ENCODE measurements at places on chromosomes 2 and 18. TPM values are rescaled to one million over a fixed set of nuclear protein-coding genes. Genes with fewer than 3 reads are reported as not detected.
A peak's percentile ranks its signal among the peaks of the same experiment; 100 is the strongest.

Gene TUBA3E
- total RNA-seq = not detected

DNA sequence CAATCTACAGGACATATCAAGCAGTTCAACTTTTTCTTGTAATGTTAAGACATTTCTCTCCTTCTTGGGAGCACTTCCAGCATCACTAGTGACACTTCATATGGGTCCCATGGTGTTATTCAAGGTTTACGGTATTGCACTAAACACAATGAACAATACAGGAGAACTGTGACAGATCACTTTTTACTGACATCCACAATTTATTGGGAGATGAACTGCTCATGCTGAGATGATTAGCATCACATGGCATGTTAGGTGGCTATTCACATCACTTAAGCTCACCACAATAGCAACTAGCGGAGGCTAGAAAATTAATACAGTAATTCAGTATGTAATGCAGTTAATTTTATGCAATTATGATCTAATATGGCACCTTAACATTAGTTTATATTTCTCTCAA is 264.4 kb downstream of the ERBB4 start:
- no peak for DNase-seq

DNA sequence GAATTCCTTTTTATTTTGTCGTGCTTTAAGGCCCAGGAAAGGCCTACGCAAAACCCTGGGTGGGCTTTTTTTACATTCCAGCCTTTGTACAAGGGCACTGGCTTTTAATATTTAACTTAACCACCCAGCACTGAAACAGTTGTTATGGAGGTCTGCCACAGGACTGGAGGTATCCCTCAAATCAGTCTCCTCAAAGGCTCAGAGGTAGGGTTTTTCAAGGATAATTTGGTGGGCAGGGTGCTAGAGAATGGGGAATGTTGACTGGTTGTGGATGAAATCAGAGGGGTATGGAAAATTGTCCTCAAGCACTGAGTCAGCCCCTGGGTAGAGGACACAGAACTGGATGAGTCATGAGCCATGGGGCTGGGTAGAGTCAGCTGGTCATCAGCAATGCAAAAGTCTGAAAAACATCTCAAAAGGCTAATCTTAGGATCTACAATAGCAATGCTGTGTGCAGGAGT is 443.1 kb downstream of the THSD7B start:
- DNase-seq = no peak

Gene BCL11A
- 0.04 TPM for total RNA-seq

- DNase-seq = no peak
Observed at GRCh38 chr18:46696268-46696667, 39.2 kb upstream of the LOXHD1 start.

Gene ROCK1
- total RNA-seq = 67.2 TPM

Gene ASIC4
- total RNA-seq = not detected

DNA sequence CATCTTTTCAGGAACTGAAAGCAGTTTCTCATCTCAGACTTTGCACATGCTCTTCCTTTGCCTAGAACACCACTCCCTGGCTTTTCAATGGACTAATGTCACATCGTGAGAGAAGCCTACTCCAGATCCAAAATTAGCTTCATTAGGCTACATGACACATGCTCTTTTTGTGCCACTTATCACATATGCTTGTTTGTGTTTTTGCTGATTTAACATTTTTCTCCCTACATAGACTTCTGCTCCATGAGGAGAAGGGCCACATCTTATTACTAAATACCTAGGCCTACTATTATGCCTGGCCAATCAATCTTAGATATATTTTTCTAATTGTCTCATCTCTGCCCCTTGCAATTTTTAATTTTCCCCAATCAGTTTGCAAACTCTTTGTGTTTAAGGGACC is 186.4 kb upstream of the LHCGR start:
- no peak for DNase-seq

Gene IL1R2
- 0.50 TPM for total RNA-seq

Gene GNAL
- 0.27 TPM for total RNA-seq

DNA sequence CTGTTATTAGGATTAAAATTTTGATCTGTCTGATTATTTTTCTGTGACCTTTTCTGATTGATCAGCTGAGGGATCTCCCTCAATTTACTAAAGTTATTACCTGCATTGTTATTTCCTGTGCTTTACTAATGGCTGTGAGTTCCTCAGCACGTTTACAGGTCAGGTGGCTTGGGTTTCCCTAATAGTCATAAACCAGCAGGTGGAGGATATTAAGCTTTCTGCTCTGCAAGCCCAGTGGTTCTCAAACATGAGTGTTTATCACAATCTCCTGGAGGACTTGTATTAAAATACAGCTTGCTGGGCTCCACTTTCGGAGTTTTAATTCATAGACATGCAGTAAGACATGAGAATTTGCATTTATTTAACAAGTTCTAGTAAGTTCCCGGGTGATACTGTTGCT is 22.4 kb upstream of the UGP2 start:
- DNase-seq = no peak

Gene ERICH2
- total RNA-seq = not detected

GRCh38 chr18:41940506-41941215 is 14.4 kb upstream of the PIK3C3 start:
- no peak for DNase-seq

DNA sequence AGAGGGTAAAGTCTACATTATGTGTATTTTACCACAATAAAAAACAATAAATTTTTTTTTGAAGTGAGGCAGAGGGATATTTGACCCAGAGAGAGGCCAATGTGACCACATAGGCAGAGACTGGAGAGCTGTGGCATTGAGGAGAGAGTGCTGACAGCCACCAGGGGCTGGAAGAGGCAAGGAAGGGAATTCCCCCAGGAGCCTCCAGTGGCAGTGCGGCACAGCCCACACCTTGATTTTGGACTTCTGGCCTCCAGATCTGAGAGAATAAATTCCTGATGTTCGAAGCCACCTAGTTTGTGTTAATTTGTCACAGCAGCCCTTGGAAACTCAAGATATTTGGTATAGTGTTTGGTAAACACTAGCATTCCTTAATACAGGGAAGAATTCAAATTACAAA is 22.7 kb downstream of the ANKRD29 start:
- DNase-seq = no peak

DNA sequence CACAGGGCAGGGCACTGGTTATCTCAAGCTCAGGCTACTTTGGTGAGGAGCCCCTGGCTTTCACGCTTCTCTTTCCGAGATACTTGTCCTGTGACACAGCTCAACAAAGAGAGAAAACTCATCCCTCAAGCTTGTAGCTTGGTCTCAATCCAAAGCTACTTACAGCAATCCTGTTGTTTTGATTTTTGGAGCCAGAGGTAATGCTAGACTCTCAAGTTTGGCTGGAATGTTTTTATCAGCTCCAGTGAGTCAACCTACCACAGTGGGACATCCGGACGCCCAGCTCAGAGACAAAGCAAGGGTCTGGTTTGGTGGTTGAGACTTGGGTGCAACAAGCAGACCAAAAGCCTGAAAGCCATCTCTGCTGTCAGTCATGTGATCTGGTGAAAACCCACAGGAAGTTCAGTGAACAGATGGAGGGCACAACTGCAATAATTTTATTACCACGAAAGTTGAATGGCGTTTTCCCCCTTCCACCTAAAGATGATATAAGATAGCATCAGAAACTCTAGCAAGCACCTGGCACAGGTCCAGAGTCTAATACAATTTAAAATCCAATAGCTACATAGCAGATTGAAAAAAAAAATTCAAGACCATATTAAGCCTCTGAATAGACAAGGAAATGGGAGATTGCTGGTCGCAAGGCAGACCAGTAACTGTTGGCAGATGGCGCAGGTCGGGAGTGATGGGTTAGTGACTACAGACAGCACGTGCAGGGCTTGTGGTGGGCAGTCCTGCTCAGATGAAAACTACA is 102.3 kb upstream of the SMAD7 start:
- peak; percentile 37 for DNase-seq

- DNase-seq = no peak
Observed at GRCh38 chr18:63799189-63799588, 24.0 kb downstream of the SERPINB7 start.

Gene SPTBN1
- 184 TPM for total RNA-seq

Gene MRPL33
- total RNA-seq = 43.5 TPM

- DNase-seq = no peak
Observed at GRCh38 chr2:169469952-169470572, 9.2 kb upstream of the BBS5 start.

Data from activated CD4-positive, alpha-beta T cell treated with anti-CD3 and anti-CD28 coated beads, Interleukin-2, amount 10 ng/mL, durations not matched to agents 7 days and 5 days (primary cell).